T-helper 1 cell (primary cell): ENCODE measurements at places on chromosomes 1 and 21.

DNA sequence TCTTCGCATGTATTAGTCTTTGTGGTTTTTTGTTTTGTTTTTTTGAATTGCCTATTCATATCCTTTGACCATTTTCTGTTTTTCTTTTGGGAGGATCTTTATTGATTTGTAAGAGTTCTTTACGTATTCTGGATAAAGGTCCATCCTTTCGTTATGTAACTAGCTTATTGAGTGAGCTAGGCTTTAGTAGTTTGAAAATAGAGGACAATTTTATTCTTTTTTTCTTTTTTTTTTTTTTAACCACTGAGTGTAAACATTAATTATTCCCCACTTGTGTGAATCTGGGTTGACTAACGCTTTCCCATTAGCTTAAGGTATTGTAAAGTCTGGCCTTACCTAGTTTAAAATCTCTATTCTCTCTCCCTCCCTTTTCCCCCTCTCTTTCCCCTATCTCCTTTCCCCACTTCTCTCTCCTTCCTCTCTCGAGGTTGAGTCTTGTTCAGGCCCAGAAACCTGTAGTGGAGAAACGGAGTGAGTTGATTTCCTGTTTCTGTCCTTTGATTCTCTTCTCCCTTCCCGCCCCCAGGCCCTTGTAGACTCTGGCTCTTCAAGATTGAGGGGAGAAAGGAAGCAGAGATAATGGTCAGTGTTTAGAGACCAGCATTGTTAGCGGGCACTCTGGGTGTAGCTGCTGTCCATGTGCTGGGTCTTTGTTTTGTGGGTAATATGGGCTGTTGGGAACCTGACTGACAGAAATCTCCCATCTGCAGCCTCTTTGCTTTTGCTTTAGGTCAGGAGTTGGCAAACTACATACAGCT lies 1.5 kb downstream of the MORC3 start:
- DNase-seq = peak; percentile 9

DNA sequence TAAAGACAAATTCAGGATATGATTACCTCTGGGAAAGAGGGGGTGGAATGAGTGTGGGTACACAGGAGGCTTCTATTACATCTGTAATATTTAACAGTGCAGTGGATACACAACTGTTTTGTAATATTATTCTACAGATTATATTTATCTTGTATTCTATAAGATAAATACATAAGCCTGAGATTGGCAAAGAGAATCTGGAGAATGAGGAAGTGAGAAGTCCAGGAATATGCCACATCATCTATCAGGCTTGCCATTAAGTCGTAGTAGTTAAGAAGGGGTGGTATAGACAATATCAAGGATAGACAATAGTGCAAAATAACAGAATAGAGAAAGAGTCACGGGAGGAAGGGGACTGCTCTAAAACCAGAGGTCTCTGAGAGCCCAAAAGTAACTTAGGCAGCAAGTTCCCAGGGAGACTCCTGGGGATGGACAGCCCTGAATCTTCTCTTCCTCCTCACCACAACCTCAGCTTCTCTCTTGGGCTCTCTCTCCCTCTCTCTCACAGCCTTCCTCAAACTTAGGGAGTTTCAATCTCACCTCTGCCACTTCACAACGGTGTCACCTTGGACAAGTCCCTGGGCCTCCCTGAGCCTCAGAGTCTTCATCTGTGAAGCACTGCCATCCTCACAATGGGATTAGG lies 14.0 kb upstream of the PTAFR start:
- no peak for DNase-seq

- DNase-seq = no peak
Measured at GRCh38 chr1:76006234-76006633, 68.3 kb upstream of the ST6GALNAC3 start.

DNA sequence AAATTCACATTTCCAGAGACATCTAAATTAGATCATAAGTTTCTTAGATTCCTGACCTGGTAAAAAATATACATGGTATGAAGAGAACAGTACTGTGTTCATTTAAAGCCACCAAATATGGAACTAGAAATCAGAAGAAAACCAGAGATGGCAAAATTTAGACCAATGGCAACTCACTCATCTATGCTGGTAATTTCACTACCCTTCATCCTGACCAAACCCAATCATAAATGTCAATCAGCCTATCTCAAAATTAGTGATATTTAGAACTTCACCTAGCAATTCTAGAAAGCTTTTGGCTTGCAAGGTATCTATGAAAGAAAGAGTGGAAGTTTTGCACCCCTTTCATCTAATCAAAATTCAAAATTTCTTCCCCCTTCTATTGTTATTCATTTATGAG lies 107.7 kb downstream of the NIBAN1 start:
- DNase-seq = no peak

- no peak for DNase-seq
Measured at GRCh38 chr1:220991959-220992704, 112.9 kb downstream of the HLX start.

DNA sequence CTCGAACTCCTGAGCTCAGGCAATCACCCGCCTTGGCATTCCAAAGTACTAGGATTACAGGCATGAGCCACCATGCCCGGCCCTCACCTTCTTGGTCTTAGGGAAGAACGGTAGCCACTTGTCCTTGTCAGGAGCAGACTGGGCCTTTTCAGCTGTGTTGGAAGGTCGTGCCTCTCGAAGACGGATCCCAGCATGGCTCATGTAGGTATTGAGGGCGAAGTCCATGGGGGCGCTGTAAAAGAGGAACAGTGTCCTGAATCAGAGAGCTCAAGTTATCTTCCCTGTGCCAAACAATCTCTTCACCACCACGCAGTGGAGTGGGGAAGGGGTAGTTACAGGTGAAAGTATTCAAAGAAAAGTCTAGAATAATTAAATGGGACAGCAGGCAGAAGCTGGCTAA lies 35.9 kb downstream of the LRRC71 start:
- no peak for DNase-seq

DNA sequence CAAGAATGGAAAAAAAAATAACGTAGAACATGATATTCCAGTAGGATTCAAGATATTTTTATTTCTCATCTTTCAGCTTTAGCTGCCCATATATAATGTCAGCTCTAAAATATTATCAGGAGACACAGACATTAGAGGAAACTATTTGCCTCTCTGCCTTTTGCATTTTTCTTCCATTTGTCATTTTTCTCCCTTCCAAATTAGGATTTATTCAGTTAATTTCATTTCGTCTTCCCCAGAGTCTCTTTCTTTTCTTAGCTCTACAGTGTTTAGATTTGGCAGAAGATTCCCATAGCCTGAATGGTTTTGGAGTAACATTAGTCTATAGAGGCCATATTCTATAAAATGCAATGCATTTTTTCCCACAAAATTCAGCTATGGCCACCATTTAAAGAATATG lies 5.1 kb upstream of the ENAH start:
- no peak for DNase-seq

DNA sequence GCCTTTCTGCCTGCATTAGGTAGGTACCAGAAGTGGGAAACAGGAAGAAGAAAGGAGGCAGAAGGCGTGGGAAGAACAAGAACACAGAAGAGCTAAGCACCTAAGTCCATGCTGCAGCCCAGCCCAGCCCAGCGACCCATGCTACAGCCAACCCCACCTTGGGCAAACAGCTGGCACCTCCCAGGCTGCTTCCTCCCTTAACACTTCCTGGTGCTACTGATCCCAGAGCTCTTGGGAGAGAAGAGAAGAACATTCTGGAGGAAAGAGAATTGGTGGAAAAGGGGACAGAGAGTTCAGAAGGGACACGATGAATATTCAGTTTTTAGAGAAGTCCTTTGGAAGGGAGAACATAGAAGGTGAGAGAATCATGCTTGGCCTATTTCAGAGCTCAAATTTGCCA lies 28.5 kb downstream of the PLEKHA6 start:
- no peak for DNase-seq

DNA sequence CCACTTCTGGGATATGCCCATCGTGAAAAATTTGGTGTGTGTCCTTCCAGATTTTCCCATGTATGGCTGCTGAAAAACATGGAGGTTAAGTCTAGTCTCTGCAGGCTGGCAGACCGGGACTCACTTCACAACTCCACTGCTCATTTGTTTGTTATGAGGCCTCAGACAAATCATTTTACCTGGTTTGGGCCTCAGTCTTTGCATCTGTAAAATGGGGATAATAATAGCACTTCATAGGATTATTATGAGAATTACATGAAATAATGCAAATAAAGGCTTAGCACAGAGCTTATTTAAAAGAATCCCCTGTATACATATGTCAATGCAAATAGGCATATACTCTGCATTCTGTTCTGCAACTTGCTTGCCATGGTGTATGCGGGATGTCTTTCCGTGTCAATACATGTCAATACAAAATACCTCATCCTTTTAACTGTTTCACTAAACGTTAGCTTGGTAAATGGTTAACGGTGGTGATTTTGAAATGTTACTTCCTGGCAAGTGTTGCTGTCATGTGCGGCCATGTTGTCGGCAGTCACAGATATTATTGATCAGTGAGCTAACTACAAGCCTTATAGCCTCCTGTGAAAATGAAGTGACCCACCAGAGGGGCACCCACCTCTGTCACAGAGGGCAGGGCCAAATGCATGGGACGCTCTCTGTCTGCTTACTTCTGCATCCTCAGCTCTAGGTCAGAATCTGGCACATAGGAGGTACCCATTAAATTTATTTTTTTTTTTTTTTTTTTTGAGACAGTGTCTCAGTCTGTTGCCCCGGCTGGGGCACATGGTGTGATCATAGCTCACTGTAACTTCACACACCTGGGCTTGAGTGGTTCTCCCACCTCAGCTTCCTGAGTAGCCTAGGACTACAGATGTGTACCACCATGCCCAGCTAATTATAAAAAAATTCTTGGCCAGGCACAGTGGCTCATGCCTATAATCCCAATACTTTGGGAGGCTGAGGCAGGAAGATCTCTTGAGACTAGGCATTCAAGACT lies 4.3 kb downstream of the LCK start:
- peak; percentile 81 for DNase-seq

GRCh38 chr1:195415584-195415983 lies 1192.7 kb downstream of the KCNT2 start:
- no peak for DNase-seq

- DNase-seq = no peak
Measured at GRCh38 chr21:15160136-15160535, 95.3 kb upstream of the NRIP1 start.
